AML-193 (cell line): ENCODE measurements at places on chromosomes 5 and 9.

GRCh38 chr5:109164001-109164400, 245.8 kb downstream of the PJA2 start:
- no peak for DNase-seq

- DNase-seq, result no peak
Measured at GRCh38 chr5:40367255-40367654, 312.5 kb upstream of the PTGER4 start.

GRCh38 chr9:89961616-89962341, 357.0 kb downstream of the GADD45G start:
- no peak for DNase-seq

- no peak for DNase-seq
Measured at GRCh38 chr9:14530366-14530765, 162.9 kb downstream of the ZDHHC21 start.

DNA sequence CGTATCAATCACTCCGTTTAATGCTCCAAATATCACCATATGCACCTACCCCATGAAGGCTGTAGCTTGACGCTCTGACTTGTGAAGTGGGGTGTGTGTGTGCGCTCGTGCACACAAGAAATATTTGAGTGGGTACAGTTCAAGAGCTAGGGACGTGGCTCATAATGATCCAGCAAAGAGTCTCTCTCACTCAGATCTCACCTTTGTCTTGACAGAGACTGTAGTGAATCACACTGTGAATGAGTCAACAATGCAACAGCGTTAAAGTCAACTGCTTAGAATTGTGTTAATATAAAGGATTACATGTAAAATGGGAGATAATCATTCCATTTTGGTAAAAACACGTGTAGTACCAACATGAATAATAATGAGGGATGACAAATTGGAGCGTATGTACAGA, 119.4 kb downstream of the MED27 start:
- DNase-seq, result no peak

DNA sequence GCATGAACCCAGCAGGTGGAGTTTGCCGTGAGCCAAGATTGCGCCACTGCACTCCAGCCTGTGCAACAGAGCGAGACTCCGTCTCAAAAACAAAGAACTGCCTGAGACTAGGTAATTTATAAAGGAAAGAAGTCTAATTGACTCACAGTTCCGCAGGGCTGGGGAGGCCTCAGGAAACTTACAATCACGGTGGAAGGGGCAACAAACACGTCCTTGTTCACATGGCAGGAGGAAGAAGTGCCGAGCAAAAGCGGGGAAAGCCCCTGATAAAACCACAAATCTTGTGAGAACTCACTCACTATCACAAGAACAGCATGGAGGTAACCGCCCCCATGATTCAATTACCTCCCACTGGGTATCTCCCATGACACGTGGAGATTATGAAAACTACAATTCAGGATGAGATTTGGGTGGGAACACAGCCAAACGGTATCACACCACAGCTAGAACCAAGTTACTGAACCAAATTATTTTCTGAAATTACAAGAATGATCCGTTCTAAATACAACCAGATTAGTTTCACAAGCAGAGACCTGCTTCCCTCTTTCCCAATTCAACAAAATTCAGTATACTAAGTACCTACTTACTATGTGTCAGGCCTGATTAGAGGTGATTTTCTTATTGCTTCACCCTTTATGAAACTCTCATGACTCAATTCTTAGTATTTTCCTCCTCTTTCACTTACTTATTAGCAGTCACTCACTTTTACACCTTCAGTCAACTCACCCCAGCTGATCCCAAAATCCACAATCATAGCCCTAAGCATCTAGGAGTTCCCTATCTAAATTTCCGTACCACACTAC, 8.4 kb downstream of the UBTD2 start:
- no peak for DNase-seq

- DNase-seq, result no peak
Measured at GRCh38 chr9:125646621-125647100, 60.3 kb downstream of the MAPKAP1 start.
